Uterus (tissue), 4 donors: ENCODE measurements at places on chromosomes 7 and 10. TPM values are rescaled to one million over a fixed set of nuclear protein-coding genes. Genes with fewer than 3 reads are reported as not detected.

DHTKD1 gene
- 27.5 TPM for total RNA-seq

NUTM2D gene
- total RNA-seq, result 5.9 TPM

FAM149B1 gene
- 11.5 TPM for total RNA-seq

GPRIN2 gene
- total RNA-seq, result not detected

SPDYE1 gene
- not detected for total RNA-seq

WEE2 gene
- 0.07 TPM for total RNA-seq

CFAP43 gene
- total RNA-seq, result 3.1 TPM

MALRD1 gene
- 6.2 TPM for total RNA-seq

C10orf95 gene
- total RNA-seq, result 0.21 TPM

RAB19 gene
- not detected for total RNA-seq

BLNK gene
- total RNA-seq, result not detected

MINDY4 gene
- total RNA-seq, result 14.7 TPM

GRK5 gene
- total RNA-seq, result 34.6 TPM

GRCh38 chr7:4602905-4603842 is 78.9 kb upstream of the FOXK1 start:
- no peak for DNase-seq

- DNase-seq, result no peak
These were observed 226.9 kb downstream of the WDR11 start for GRCh38 chr10:121078036-121078435.

- no peak for DNase-seq
These were observed 6.2 kb upstream of the OTUD1 start for GRCh38 chr10:23432639-23433038.

- DNase-seq, result no peak
These were observed 294.1 kb downstream of the GLRX3 start for GRCh38 chr10:130430291-130430690.

DNA sequence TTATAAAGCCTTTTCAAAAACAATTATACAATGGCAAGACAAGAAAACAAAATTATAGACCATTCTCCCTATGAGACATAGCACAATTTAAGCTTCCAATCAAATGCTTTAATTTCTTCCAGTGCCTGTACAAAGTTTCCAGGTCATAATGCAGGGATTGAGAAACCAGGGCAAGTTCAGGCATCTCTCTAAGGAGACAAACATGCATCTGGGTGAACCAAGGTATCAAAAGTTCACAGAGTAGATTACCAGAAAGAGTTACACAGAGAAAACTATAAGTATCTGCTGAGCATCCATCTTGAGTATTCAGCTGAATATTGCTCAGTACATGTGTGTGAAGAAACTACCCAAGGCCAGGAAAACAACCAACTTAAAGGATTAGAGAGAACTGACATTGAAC is 89.1 kb downstream of the COL28A1 start:
- no peak for DNase-seq

DNA sequence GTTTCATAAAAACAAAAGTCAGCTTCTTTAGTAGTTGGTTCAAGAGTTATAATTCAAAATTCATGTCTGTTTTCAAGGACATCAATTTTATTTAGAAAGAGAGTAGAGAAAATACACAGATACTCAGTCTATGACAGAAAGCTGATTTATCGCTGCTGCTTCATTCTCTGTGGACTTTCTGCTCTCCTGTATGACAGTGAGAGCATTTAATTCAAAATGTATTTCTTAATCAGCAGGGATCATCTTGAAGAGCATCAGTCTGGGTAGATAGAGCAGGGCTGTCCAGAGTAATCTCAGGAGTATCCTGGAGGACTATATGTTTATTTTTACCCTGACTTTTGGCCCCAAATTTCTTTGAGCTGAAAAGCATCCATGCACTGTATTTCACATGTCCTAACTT is 1676.7 kb downstream of the REEP3 start:
- no peak for DNase-seq

DNA sequence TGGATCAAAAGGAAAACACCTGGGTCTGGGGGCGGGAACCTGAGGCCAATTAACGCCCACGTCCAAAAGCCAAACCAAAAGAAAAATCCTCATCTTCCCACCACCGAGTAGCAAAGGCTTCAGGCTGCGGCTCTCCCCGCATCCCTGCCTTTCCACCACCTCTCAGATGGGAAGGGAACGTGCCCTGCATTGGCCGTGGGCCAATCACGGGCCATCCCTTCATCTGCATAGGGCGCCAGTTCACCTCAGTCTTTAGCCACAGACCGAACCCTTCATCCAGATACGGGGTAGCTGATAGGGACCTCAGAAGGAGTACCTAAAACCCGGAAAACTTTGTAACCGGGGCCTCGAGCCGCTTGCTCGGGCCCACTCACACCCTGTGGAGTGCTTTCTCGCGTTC is 626 bp downstream of the PRPF18 start:
- DNase-seq, result no peak

GRCh38 chr10:132985546-132985900 is 43.2 kb upstream of the CFAP46 start:
- no peak for DNase-seq

DNA sequence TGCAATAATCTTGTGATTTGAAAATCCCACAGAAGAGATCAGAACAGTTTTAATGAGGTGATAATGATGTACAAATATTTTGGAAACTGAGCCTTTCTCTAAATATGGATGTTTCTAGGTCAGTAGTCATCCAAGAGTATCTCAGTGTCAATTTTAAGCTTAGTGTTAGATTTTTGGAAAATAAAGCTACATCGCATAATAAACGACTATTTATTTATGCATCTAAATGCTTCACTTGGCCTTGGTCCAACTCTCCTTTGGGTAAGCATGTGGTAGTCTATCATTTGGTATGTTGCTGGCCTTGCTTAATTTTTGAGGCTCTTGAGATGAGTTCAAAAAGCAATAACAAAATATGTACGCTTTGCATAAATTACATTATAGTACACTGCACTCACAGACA is 5.4 kb upstream of the PPP1R9A start:
- no peak for DNase-seq

DNA sequence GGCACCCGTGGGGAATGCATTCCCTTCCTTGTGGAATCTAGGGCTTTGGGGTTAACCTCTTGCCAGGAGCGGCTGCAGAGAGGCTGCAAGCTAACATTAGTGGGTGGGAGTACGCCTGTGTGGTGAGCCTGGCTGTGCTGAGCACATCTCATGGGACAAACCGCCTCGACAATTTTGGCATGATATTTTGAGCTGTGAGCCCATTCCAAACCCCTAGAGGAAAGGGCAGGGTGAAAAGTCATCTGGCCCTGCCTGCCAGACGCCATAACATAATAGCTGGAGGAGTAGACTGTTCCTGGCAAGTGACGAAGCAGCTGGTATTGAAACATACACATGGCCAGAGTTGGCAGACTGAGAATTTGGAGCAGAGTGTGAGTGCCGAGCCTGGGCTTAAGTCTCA is 110.0 kb downstream of the TACC2 start:
- DNase-seq, result no peak

DNA sequence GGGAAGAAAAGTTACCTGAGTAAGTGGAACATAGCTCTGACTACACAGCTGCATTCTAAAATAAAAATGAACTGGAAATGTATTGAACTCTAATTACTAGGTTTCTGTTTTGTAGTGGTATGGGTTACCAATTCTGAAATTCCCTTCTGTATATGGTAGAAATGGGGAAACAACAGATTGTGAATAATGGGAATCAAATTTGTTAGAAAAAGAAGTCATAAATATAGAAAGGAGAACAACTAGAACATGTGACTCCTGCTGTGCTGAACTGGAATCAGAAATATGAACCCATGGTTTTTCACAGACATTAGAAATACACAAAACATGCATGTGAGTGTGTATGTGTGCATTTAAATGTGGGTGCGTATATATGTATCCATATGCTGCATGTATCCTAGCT is 27.0 kb downstream of the MCMBP start:
- DNase-seq, result no peak

DNA sequence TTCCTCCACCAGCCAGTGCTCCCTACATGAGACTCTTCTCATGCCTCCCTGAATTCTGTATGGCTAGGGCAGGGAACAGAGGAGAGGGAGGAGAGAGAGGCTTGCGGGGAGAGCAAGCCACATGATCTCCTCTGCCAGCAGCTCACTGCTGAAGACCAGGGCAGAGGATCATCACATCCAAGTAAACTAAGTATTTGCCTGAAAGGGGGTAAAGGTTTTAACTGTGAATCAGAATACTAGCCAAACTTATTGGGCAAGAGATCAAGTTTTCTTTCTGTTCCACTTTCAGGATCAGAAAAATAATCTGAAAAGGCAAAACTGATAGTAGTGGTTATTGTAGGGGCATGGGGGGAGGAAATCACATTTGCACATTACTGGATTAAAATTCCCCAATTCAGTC is 17.8 kb upstream of the ERCC6 start:
- no peak for DNase-seq

DNA sequence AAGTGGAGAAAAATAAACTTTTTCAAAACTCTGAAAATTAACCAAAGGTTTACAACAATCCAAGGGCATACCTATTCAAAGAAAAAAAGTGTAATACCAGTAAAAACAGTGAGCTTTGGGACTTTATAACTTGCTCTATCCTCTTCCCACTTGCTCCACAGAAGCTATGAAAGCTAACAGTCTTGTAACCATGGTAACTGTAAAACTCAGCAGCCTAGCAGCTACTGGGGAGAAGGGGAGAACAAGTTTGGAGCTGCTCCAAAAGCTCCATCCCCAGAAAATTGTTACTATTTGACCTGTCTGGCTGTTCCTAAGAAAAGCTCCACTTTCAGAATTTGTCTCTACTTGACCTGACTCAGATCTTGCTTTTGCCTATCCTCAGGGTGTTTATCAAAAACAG is 191.5 kb downstream of the OTUD1 start:
- DNase-seq, result no peak

- DNase-seq, result no peak
These were observed 212.8 kb downstream of the GRID1 start for GRCh38 chr10:86153751-86154150.

DNA sequence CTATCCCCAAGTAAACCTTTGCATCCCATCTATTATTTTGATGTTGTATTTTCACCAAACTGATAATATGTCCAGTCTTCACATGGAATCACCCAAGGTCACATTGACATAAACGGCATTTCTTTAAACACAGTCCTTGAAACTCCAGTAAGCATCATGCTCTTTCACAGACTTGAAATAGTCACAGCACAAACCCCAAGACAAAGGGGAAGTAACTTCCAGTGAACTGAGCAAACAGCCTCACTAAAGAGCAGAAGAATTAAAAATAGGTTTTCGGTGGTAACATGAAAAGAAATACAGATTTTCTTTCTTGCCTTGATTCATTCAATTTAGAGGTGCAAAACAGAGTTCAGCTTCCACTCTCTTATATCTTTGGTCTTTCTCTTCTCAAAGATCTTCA is 253.7 kb downstream of the SFMBT2 start:
- DNase-seq, result no peak

GRCh38 chr10:88598055-88598454 is 11.5 kb downstream of the LIPJ start:
- no peak for DNase-seq

- DNase-seq, result no peak
These were observed 440 bp upstream of the TCAF1 start for GRCh38 chr7:143902332-143902899.

GRCh38 chr7:2480070-2480408 is 3.8 kb upstream of the GRIFIN start:
- no peak for DNase-seq

GRCh38 chr10:11828682-11829284 is 5.6 kb downstream of the PROSER2 start:
- DNase-seq, result no peak

DNA sequence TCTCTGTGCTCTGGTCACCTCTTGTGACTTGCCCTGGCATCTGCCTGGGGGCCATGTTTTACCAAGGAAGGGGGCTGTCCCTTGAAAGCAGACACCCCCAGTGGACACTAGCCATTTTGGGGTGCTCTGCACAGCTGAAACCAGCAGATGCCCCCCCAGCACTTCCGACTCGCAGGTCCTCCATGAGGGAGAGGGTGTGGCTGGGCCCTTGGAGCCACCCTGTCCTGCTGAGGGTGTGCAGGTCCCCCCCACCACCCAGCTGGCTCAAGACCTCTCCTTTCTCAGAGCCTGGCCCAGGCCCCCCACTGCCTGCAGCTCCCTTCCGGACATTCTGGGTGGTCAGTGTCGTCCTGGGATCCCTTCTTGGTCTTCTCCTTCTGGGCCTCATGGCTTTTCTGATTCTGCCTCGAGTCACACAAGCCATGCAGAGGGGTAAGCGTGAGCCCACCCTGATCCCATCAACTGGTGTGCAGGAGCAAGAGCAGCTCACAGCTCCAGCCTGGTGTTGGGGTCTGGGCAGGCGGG is 12.3 kb downstream of the SCART1 start:
- DNase-seq, result no peak

GRCh38 chr10:107433605-107434004 is 269.1 kb upstream of the SORCS1 start:
- DNase-seq, result no peak

GRCh38 chr7:5773661-5774086 is 7.8 kb downstream of the RNF216 start:
- DNase-seq, result peak; percentile 60

DNA sequence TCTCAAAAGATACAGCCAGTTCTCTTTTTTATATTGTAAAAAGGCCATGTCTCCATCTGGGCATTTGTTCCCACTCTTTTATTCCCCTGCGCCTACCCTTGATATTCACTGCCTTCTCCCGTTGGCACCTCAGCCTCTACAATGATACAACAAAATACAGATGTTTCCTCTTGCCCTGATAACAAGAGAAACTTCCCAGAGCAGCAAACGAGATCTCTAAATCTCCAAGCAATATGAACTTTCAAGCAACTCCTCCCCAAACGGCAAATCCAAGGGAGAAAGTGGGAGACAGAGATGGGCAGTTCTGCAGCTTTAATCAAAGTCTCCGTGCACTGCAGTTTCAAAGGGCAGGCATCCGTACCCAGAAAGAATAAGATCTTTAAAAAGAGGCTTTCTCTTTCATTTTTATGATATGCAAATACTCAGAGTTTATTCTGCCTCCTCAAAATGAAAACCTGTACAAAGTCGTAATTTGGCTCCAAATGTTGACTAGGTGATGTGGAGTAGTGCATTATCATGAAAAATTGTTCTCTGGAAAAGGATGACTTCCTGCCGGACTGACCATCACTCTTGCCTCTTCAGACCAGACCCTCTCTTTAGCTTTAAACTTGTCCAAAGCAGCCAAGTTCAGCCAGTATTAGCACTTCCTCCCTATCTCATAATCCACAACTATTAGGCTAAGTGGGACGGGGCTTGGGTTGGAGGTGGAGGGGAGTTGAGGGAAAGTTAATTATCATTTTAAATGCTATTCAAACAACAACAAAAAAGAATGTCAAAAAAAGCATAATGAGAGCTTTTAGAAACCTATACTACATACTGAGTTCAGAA is 682 bp downstream of the HGF start:
- no peak for DNase-seq

DNA sequence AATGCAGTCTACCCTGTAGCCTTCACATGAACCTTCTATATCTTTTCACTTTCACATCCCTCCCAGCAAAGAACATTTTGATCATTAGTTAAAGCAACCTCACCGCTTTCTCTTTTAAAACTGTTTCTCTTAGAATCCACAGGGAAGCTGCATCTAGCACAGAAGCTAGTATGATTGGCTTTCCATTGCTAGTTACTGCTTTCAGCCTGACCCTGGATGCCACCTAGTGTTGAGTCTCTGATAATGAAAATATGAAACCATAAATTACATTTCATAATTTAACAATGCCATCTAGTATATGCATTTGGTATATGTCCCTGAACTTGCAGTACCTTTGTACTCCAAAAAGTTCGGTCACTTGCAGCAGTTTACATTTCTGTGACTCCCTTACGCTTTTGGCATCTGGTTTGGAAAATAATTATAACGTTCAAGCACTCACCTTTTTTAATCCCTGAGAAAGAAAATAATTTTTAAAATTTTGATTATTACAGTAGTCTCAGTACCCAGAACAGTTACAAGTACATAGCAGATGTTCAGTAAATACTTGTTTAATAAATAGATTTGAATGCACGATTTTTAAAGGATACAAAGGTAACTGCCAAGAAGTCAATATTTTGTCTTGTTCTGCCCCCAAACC is 22.7 kb downstream of the CISD1 start:
- DNase-seq, result no peak
